Liver (tissue), 10 donors: ENCODE measurements at places on chromosomes 12 and 14.

DNA sequence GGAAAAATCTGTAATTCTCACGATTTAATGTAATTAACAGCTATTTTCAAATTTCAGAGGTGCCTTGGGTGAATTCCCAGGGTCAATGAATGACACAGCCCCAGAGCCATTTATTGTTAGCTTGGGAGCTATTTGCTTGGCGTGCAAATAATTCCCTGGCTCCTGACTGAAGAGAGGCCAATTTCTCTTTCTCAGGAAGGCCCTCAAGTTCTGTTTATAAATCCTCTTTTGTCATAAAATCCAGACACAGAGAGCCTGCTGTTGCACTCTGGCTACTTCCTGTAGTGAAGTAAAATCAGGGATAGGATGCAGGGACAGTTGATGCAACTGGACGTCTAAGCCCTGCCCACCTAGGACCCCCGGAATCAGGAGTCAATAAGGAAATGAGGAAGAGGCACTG, 154.3 kb downstream of the TMX1 start:
- no peak for DNase-seq

DNA sequence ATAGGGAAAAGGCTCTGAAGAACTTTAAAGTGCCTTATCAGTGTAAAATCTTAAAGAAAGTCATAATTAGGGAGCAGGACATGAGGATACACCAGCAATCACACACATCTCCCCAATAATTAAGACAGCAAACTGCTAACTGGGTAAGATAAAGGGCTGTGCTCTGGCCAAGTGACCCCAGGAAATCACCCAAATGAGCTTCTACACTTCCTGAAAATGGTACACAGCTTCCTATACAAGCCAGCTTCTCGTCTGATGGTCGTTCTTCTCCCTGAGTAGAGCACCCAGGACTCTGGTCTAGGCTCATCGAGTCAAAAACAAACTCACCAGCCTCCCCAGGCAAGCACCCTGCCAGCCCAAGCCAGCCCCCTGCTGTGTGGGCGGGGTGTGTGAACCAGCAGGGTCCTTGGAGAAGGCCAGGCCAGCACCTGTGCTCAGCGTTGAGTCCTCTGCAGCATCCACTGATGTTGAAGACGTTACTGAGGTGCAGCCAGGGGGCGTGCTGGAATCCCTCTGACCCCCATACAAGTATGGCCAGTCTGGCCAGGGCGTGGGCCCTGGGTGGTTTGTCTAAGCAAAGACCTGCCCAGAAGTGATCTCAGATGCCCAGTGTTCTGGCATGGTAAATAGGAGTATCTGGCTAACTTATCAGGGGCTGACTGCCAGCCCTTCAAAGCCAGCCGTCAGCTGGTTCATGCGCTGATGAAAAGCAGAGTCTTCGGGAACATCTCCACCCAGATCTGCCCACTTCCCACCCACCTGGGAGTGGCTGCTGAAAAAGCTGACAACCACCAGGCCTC, 41.4 kb downstream of the ACTN1 start:
- DNase-seq = no peak

- DNase-seq = no peak
Measured at GRCh38 chr14:43729143-43729542, 777.9 kb downstream of the FSCB start.

- no peak for DNase-seq
Measured at GRCh38 chr12:29032446-29032845, 116.6 kb upstream of the FAR2 start.

DNA sequence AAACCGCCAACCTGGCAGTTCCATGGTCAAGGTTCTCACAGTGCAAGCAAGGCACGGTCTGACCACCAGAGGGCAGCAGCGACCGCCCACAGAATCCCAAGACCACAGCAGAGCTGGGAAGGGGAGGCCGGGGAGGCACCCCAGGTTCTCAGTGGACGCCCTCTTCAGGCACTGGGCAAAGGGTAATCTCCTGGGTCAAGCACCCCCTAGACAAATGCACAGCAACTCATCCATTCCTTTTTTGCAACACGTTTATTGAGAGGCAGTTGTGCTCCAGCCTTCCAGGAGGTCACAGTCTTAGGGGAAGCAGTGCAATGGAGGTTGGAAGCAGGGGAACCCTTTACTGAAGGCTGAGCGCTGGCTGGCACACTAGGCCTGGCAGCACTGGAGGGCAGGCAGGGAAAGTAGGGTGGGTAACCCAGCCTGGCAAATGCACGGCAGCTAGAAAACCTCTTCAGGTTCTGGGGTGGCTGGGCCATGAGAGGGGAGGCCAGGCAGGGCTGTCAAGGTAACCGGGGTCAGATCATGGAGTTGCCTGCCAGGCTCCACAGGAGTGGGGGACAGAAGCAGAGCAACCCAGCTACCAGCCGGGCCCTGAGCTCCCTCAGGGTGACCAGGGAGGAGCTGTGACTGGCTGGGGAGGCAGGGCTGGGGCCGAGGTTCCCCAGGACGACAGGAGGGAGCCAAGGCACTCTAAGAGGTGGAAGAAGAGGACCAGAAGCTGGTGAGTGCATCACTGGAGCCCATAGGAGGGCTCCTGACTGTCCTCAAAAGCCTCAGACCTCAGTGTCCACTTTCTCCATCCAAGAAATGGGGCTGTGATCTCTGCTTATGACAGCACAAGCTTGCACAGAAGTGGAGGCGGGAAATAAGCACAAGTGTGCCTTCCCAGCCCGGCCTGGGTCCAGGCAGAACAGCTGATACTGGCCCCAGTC, 1.8 kb upstream of the RHOF start:
- DNase-seq = peak; percentile 97

DNA sequence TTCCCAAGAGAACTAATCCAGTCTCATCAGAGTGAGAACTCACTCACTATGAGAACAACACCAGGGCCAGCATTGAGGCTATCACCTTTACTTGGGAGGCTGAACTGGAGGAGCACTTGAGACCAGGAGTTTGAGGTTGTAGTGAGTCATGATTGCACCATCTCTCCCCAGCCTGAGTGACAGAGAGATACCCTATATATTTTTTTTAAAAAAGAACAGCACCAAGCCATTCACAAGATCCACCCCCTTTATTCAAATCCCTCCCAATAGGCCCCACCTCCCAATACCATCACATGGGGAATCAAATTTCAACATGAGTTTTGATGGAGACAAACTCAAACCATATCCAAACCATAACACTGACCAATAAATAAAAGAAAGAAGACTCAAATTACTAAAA, 3.7 kb upstream of the TMX1 start:
- no peak for DNase-seq
